Muscle of arm (tissue), 14 donors: ENCODE measurements at places on chromosomes 3 and 15. TPM values are rescaled to one million over a fixed set of nuclear protein-coding genes. Genes with fewer than 3 reads are reported as not detected.

The CCDC12 gene
- polyA plus RNA-seq: 36.5 TPM

- no peak for DNase-seq
These were observed 248.1 kb downstream of the ERC2 start for GRCh38 chr3:56219894-56220805.

DNA sequence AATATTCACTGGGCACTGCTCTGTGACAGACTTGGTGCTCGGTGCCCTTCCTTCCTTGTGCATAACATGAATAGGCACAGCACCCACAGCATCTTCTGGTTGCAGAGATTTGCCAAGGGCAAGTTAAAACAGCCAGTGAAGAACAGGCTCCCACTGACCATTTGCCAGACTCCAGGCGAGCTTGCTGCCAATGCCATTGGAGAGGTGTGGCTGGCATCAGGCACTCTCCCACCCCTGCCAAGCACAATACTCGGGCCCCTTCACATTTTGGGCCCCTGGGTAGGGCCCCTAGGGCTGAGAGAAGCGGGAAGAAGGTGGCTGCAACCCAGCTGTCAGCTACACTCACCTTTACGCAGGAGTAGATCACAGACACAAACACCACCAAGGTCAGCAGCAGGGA is 112.1 kb downstream of the SEC22A start:
- DNase-seq: no peak

GRCh38 chr15:63933522-63933921 is 99.8 kb upstream of the HERC1 start:
- DNase-seq: no peak

The TEX55 gene
- not detected for polyA plus RNA-seq

- DNase-seq: no peak
These were observed 628.2 kb upstream of the CFAP20DC start for GRCh38 chr3:59677747-59678702.

DNA sequence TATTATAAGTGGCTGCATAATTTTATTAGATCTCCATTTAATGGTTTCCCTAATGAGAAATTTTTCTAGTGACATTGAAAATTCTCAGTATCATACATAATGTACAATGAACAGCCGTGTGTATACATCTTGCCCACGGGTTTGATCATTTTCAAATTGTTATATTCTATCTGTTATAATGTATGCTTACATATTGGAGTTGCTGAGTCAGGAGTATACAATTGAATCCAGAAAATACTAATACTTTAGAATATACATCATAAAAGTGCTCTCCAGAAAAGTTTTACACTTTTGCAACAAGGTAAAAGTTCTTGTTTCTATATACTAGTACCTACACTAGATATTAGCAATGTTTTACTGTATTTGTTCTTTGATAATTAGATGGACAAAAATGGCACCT is 82.8 kb downstream of the SPATA16 start:
- no peak for DNase-seq

The SPSB4 gene
- 36.2 TPM for polyA plus RNA-seq

DNA sequence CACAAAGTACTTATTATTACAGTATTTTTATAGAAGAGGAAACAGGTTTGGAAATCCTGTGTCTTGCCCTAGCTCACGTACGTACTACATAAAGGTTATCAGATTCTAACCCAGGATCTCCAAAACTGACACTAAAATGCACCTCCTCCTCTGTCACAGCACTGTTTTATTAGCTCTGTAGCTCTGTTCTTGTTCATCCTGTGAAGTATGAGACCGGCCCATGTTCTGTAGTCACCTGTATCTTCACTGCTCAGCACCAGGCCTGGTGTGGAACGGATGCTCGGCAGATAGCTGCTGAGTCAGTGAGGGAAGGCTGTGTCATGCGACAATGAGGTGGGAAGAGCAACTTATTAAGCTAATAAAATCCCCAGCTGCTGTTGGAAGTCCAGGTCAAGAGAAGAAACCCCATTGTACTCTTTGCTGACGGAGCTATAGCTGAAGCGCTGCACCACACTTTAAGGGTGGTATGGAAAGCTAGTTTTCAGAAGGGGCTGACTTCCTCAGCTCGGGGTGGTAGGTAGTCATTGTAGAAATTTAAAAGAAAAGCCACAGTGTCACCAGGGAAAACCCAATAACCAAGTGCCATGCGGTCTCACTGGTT is 22.8 kb downstream of the BCL2A1 start:
- DNase-seq: no peak

DNA sequence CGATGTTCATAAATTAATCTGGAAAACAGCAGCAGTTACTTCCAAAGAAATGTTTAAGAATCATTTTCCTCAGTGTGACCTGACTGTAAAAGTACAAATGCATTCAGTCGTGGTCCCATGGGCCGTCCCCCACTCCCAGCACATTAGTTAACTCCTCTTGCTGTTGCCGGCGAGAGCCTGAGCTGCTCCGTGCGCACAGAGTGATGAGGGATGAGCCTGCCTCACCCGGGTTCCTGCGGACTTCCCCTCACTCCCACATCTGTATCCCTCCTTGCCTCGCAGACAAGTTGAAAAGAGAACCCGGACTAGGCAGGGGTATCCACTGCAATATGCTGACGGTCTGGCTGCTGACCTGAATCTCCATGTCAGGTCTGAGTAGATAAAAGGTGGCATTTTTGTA is 861.7 kb upstream of the NR2F2 start:
- no peak for DNase-seq

GRCh38 chr15:88874684-88875083 is 20.7 kb downstream of the HAPLN3 start:
- DNase-seq: no peak

The A4GNT gene
- polyA plus RNA-seq: 0.07 TPM

The RETNLB gene
- polyA plus RNA-seq: not detected

GRCh38 chr3:189038773-189039745 is 132.7 kb upstream of the TPRG1 start:
- no peak for DNase-seq

DNA sequence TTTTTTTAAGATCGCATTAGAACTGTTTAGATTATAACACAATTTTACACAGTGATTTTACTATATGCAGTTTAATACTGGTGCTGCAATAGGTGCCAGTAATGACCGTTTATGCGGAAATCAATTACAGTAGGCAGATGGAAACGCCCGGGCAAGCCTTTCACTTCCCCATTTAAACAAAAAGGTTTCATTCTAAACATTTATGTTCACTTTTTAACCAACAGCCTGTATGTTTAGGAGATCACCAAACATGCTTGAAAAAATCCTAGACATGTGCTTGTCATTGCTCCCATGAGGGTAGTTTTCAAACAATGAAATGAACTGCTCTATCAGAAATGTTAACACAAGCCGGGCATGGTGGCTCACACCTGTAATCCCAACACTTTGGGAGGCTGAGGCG is 2.7 kb downstream of the BNIP2 start:
- no peak for DNase-seq

The CGNL1 gene
- not detected for polyA plus RNA-seq

GRCh38 chr3:172021859-172022258 is 17.5 kb upstream of the FNDC3B start:
- DNase-seq: no peak

GRCh38 chr15:58145606-58146005 is 7.4 kb downstream of the AQP9 start:
- no peak for DNase-seq

The CP gene
- polyA plus RNA-seq: 1.4 TPM

DNA sequence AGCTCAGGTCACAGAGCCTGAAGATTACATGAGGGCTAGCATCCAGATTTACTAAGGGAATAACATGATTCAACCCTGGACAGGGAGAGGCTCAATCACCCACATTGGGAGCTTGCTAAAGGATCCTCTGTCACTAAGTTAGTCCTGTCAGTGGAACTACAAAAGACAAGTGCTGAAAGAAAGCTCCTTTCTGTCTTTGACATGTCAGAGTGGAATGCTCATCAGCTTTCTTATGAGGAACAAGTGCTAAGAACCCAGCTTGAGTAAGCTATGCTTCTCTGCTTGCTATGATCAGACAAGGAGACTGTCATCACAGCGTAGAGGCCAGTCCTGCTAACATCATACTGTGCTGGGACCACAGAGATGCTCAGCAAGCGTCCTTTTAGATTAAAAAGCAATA is 74.5 kb downstream of the MB21D2 start:
- DNase-seq: no peak

The CSPG5 gene
- polyA plus RNA-seq: 1.6 TPM

- no peak for DNase-seq
These were observed 16.6 kb downstream of the TICRR start for GRCh38 chr15:89591834-89592233.

- peak; percentile 57 for DNase-seq
These were observed 23.7 kb downstream of the CFAP92 start for GRCh38 chr3:128969993-128970739.

DNA sequence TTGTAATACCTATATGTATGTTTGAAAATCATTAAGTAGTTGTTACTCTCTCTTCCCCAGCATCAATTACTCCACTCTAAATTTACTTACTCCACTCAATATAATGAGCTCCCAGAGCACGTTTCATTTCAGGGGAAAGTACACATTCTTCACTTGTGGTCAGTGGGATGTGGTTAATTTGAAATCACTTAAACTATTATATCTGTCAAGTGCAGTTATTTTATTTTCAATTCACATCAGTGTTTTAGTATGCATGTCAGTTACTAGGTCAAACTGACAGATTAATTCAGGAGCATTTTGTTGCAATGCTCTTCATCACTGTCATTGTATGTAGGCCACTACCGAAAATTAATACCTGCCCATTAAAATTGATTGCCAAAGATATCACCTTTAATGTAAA is 376.1 kb downstream of the ZIC4 start:
- no peak for DNase-seq

GRCh38 chr3:27559835-27560234 is 75.7 kb upstream of the SLC4A7 start:
- DNase-seq: peak; percentile 84

DNA sequence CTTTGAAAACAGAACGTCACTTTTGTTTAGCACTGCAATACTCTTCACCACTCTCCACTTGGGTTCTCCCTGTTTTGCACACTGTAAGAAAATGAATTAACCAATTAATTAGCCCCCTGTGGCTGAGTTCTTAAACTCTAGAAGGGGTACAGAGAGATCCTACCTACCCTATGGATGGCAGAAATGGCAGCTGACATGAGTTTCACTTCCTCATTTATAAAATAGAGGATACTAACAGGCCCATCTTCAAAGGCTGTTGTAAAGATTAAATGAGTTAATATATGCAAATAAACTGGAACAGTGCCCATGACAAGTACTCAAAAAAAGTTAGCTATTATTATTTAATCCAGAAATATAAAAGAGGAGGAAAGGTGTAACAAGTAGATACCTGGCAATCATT is 36.9 kb downstream of the SUCLG2 start:
- DNase-seq: no peak
